ENCODE measurements at places on chromosomes 12 and 14. TPM values are rescaled to one million over a fixed set of nuclear protein-coding genes. Genes with fewer than 3 reads are reported as not detected.

The OR6C2 gene
- total RNA-seq: not detected

The DHRS2 gene
- not detected for total RNA-seq

DNA sequence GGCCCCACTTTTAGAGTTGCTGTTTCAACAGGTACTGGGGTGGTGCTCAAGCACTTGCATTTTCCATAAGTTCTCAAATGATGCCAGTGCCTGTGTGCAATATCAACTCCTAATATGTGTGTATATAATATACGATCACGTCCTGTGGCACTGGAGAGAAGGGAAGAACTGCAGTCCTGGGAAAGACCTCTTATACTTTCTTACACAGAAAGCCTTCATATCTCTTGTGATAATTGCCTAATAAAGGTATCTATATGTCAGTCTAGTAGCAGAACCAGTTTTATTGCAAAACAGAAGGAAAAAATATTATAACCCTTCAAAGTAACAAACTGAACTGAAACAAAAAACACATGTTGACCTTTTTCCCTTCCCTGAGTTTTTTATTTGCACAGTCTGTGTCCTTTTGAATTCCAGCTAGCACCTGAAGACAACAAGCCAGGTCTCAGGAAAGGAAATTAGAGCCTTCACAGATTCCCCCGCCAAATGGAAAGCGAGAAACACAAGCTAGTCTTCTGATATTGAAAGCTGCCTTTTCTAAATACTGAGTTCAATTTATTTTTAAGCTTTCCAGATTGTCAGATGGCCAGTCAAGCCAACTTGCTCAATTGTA, 44.4 kb downstream of the IGF1 start:
- no peak for DNase-seq
- no peak overlapping the region for H3K4me3 ChIP-seq
- no peak overlapping the region for H3K27ac ChIP-seq
- no peaks in the 10 kb centered on the region for H3K36me3 ChIP-seq
- no peaks in the 10 kb centered on the region for H3K4me1 ChIP-seq
- H3K27me3 ChIP-seq: no peaks in the 10 kb centered on the region

The SMOC1 gene
- not detected for total RNA-seq

DNA sequence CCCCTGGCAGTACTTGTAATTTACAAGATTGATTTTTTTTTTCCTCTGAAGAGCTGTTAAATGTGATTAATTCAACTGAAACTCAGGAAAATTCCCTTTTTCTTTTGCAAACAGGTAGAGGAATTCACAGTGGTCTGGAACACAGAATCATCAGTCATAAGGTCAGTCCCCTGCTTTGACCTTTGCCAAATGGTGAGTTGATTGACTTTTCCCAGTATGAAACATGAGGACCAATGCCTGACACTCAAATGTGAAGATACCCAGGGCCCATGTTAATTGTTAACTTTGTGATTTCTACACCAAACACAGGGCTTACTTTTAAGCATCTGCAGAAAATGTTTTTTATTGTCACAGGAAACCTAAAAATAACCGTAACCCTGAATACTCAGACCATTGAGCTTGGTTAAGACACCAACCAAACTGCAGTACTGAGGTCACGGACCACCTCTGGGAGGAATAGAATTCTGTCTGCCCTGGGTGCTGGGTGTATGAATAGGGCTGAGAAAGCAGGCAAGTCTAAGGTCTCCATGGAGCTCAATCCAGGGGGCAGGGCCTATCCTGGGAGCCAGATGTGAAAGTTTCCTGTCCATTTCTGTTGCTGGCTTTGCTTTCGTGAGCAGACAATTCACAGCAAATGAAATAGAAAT, 192.4 kb downstream of the TMX1 start:
- H3K36me3 ChIP-seq: no peaks in the 10 kb centered on the region
- H3K4me3 ChIP-seq: no peak overlapping the region
- H3K27ac ChIP-seq: peak overlapping the region; percentile 59
- H3K27me3 ChIP-seq: no peaks in the 10 kb centered on the region

The NOVA1 gene
- total RNA-seq: 11.2 TPM

GRCh38 chr12:124332058-124332672, 37.3 kb downstream of the RFLNA start:
- DNase-seq: no peak
- H3K36me3 ChIP-seq: peaks cover 84% of the 10 kb centered on the region
- H3K4me3 ChIP-seq: no peak overlapping the region
- H3K27ac ChIP-seq: no peak overlapping the region

The KRT2 gene
- total RNA-seq: not detected

The HOXC12 gene
- not detected for total RNA-seq

The NPFF gene
- total RNA-seq: not detected

DNA sequence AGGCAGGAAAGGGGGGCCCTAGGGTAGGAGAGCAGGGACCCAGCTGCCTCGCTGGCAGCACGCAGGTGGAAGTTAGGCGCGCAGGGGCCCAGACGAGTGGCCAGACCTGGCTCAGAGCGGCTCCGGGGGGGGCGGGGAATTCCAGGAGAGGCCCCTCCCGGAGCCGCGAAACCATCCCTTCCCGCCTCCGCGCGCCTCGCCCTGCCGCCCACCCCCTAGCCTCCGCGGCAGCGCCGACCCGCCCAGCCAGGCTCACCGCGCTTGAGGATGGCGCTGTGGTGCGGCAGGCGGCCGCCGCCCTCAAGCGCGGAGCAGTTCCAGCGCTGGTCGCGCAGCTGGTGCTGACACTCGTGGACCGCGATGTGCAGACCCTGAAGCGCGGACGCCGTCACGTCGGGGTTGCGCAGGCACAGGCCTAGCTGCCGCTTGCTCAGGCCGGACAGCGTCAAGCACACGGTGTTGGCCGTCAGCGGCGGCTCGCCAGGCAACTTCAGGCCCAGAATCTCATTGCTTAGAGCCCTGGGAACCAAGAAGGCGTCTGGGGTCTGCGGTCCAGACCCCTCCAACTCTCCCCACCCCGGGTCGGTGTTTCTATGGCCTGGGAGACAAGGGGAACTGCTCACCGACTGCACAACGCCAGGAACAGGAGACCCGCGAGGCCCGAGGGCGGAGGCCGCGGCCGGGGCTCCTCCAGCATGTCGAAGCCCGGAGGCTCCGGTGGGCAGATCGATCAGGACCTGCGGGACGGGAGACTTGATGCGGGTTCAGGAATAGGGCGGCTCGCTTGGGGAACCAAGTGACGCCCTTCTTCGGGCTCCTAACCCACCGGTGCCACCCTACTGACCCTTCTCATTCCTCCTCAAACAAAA, 1.5 kb downstream of the WNT10B start:
- no peak for DNase-seq
- no peak overlapping the region for H3K27ac ChIP-seq
- H3K27me3 ChIP-seq: peaks cover 86% of the 10 kb centered on the region
- peaks cover 44% of the 10 kb centered on the region for H3K4me1 ChIP-seq
- no peaks in the 10 kb centered on the region for H3K36me3 ChIP-seq
- H3K4me3 ChIP-seq: peak overlapping the region; percentile 41

DNA sequence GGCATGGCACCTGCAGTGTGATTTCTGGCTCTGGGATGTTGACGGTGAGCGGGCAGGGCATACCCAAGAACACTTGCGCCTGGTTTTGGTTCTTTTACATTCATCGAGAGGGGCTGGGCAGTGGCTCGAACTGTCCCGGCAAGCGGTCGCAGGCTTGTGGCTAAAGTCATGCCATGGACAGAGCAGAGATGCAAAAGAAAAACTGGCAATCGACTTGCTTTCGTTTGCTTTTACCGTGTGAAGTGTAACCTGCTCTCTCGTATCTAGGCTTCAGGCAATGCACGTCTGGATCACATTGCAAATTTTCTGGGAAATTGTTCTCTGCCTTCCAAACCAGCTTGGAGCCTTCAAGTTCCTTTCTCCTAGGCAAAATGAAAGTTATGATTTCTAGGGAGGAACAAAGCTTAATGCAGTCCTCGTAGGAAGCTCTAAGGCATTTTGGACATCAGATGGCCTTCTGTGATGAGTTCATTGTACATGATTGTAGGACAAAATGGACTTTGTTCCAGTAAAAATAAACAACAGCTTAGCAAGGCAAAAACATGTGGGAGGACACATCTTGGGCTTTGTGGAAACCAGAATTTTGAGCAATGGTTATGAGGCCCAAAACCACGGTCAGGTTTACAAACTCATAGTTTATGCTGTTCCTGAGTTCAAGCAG, 18.3 kb downstream of the ADGRD1 start:
- peaks cover 8% of the 10 kb centered on the region for H3K4me1 ChIP-seq
- DNase-seq: no peak
- H3K4me3 ChIP-seq: no peak overlapping the region

DNA sequence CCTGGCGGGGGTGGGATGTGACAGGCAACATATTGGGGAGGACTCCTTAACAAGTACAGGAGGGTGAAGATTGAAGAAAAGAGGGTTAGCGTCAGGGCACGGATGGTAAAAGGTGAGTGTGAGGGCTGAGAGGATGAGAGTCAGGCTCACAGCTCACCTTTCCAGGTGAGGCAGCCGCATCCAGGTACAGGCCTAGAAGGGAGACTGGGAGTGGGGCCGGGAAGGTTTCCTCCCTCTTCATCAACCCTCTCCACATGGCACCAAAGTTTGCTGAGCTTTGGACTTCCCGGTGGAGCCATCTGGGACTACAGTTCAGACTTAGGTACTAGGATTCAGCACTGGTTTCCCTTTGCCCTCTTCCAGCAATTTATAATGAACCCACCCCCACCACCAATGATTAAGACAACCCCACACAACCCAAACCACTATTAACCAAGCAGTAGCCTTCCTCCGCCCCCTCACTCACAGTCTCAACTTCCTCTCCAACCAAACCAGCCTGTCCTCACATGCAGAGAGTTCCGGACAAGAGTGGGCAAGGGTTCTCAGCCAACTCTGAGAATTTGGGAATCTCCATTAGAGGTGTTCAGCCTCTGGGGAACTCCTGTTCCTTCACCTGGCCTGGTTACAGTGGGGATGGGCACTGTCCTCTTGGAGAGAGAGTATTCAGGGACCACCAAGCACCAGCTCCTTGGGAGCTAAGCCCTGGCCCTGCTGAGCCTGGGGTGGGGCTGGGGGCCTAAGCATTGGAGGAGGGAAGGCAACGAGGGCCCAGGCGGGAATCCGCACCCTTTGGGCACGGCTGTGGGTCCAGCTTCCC, 2.4 kb upstream of the HOXC4 start:
- DNase-seq: peak; percentile 25
- peaks cover 89% of the 10 kb centered on the region for H3K27me3 ChIP-seq
- no peaks in the 10 kb centered on the region for H3K36me3 ChIP-seq
- no peak overlapping the region for H3K4me3 ChIP-seq
- H3K4me1 ChIP-seq: peaks cover 48% of the 10 kb centered on the region

The KRT77 gene
- not detected for total RNA-seq

The NRIP2 gene
- not detected for total RNA-seq

The SPIC gene
- 2.0 TPM for total RNA-seq

DNA sequence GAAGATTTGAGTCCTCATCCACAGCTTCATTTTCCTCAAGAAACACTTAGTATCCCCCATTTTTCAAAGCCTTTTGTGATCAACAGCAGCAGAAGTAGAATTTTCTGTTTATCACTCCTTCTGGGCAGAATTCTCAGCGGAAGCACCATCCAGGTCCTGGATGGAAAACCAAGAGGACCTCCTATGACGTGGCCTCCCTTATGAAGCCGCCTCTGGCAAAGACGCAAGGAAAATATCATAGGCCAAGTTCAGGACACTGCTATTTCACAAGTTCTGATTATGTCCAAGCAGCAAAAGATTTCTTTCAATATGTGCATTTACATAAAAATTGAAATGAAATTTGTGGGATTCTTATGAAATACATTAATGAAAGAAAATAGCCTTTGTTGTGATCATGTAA, 315.0 kb downstream of the SEC23A start:
- H3K4me1 ChIP-seq: no peaks in the 10 kb centered on the region
- no peak overlapping the region for H3K4me3 ChIP-seq
- no peak for DNase-seq

DNA sequence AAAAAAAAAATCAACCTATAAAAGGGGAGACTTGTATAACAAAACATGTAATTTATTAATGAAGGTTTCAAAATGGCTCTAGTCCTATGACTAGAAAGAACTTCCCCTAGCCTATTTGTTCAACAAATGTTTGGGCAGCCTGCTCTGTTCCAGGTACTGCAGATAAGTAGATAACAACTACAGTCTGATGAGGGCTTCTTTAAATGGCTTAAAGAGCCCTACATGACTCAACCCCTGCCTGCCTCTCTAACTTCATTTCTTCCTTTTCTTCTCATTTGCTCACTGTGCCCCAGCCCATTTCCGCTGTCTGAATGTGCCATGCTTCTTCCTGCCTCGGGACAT, 21.5 kb downstream of the ALDH6A1 start:
- no peaks in the 10 kb centered on the region for H3K27me3 ChIP-seq
- H3K4me3 ChIP-seq: no peak overlapping the region
- peaks cover 39% of the 10 kb centered on the region for H3K36me3 ChIP-seq
- peaks cover 9% of the 10 kb centered on the region for H3K4me1 ChIP-seq
- H3K27ac ChIP-seq: no peak overlapping the region

GRCh38 chr12:89537389-89537788, 11.5 kb upstream of the POC1B start:
- H3K4me1 ChIP-seq: no peaks in the 10 kb centered on the region
- H3K27me3 ChIP-seq: no peaks in the 10 kb centered on the region
- DNase-seq: no peak
- peaks cover 6% of the 10 kb centered on the region for H3K36me3 ChIP-seq

GRCh38 chr12:101870925-101871324, 6.5 kb upstream of the DRAM1 start:
- no peak overlapping the region for H3K27ac ChIP-seq
- H3K36me3 ChIP-seq: no peaks in the 10 kb centered on the region
- H3K4me3 ChIP-seq: no peak overlapping the region
- no peak for DNase-seq

GRCh38 chr12:27779416-27779919, 565 bp upstream of the KLHL42 start:
- peak overlapping the region; percentile 80 for H3K4me3 ChIP-seq
- H3K27me3 ChIP-seq: no peaks in the 10 kb centered on the region
- no peak for DNase-seq
- peaks cover 17% of the 10 kb centered on the region for H3K4me1 ChIP-seq
- H3K27ac ChIP-seq: peak overlapping the region; percentile 95

The CNIH1 gene
- total RNA-seq: 22.8 TPM

DNA sequence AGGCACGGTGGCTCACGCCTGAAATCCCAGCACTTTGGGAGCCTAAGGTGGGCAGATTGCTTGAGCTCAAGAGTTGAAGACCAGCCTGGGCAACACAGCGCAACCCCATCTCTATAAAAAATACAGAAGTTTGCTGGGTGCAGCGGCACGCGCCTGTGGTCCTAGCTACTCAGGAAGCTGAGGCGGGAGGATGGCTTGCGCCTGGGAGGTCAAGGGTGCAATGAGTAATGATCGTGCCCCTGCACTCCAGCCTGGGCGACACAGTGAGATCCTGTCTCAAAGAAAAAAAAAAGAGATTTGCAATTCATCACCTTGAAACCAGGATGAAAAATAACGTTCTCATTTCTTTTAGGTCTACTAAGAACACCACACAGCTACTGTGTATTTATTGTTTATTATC, 4.0 kb downstream of the STX2 start:
- H3K4me1 ChIP-seq: peaks cover 59% of the 10 kb centered on the region
- no peak overlapping the region for H3K27ac ChIP-seq
- H3K4me3 ChIP-seq: no peak overlapping the region

The KSR2 gene
- total RNA-seq: not detected

- H3K4me3 ChIP-seq: no peak overlapping the region
- H3K4me1 ChIP-seq: no peaks in the 10 kb centered on the region
- H3K36me3 ChIP-seq: no peaks in the 10 kb centered on the region
- H3K27me3 ChIP-seq: no peaks in the 10 kb centered on the region
- H3K27ac ChIP-seq: no peak overlapping the region
Measured at GRCh38 chr14:35222872-35223466, 69.2 kb upstream of the PSMA6 start.

The NXPH4 gene
- total RNA-seq: not detected

- H3K27me3 ChIP-seq: no peaks in the 10 kb centered on the region
- peaks cover 51% of the 10 kb centered on the region for H3K4me1 ChIP-seq
- H3K4me3 ChIP-seq: no peak overlapping the region
- H3K36me3 ChIP-seq: no peaks in the 10 kb centered on the region
Measured at GRCh38 chr12:124698998-124699305, 131.5 kb upstream of the NCOR2 start.

Data from stomach (tissue), 19 donors.